ENCODE measurements at places on chromosomes 5 and 9. TPM values are rescaled to one million over a fixed set of nuclear protein-coding genes. Genes with fewer than 3 reads are reported as not detected.

GRCh38 chr5:146718609-146719008 lies 159.9 kb downstream of the PPP2R2B start:
- H3K27ac ChIP-seq, result no peak overlapping the region
- no peaks in the 10 kb centered on the region for H3K4me1 ChIP-seq
- no peak overlapping the region for H3K4me3 ChIP-seq
- H3K36me3 ChIP-seq, result no peaks in the 10 kb centered on the region

- H3K4me1 ChIP-seq, result peaks cover 10% of the 10 kb centered on the region
- H3K4me3 ChIP-seq, result no peak overlapping the region
- H3K36me3 ChIP-seq, result no peaks in the 10 kb centered on the region
- DNase-seq, result peak; percentile 85
- no peaks in the 10 kb centered on the region for H3K27me3 ChIP-seq
Observed at GRCh38 chr9:133709691-133710571, 28.2 kb downstream of the SARDH start.

- H3K36me3 ChIP-seq, result no peaks in the 10 kb centered on the region
- no peak overlapping the region for H3K4me3 ChIP-seq
- no peak for DNase-seq
- H3K4me1 ChIP-seq, result peaks cover 10% of the 10 kb centered on the region
Observed at GRCh38 chr5:73797132-73797510, 171.1 kb downstream of the ARHGEF28 start.

GRCh38 chr9:112110094-112110776 lies 64.9 kb downstream of the SUSD1 start:
- no peak overlapping the region for H3K4me3 ChIP-seq
- no peaks in the 10 kb centered on the region for H3K36me3 ChIP-seq
- H3K4me1 ChIP-seq, result no peaks in the 10 kb centered on the region
- DNase-seq, result no peak

GRCh38 chr9:92747459-92748232 lies 17.0 kb downstream of the BICD2 start:
- H3K27me3 ChIP-seq, result no peaks in the 10 kb centered on the region
- H3K4me3 ChIP-seq, result no peak overlapping the region
- no peaks in the 10 kb centered on the region for H3K36me3 ChIP-seq
- no peak for DNase-seq

DNA sequence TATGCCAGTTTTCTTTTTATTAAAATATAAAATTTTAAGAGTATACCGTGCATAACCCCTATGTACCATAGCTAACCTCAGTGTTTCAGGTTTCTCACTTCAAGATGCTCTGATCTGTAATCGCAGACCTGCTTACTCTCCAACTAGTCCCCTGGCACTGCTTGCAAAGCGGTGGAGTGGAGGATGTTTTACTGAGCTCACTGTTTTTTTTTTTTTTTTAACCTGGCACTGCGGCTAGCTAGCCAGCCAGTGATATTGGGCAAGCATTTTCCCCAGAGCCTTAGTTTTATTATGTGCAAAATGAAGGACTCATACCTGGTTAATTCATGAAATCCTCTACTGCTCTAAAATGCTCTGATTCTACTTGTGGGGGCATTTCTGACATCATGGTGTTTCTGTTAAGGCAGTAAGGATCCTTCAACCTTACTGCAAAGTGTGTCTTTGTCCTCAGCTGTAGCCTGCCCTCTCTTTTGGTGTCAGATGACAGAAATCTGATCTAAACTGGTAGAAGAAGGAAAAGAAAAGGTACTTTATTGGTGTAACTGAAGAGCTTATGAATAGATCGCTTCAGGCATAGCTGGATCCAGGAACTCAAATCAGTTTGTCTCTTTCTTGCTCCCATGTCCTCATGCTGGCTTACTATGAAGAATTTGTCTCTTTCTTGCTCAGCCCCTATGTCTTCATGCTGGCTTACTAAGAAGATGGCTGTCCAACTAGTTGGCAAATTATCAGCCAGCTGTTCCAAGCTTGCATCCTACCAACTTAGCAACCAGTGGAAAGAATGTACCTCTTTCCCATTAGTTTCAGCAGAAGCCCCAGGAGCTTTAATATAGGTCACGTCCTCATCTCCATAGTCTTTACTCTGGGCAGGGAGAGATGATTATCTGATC lies 59.8 kb downstream of the DOCK2 start:
- H3K27ac ChIP-seq, result no peak overlapping the region
- no peak overlapping the region for H3K4me3 ChIP-seq
- no peaks in the 10 kb centered on the region for H3K4me1 ChIP-seq
- no peak for DNase-seq
- no peaks in the 10 kb centered on the region for H3K27me3 ChIP-seq

Gene IL7R
- 97.4 TPM for total RNA-seq
